ENCODE measurements at places on chromosomes 4 and X. TPM values are rescaled to one million over a fixed set of nuclear protein-coding genes. Genes with fewer than 3 reads are reported as not detected.

DNA sequence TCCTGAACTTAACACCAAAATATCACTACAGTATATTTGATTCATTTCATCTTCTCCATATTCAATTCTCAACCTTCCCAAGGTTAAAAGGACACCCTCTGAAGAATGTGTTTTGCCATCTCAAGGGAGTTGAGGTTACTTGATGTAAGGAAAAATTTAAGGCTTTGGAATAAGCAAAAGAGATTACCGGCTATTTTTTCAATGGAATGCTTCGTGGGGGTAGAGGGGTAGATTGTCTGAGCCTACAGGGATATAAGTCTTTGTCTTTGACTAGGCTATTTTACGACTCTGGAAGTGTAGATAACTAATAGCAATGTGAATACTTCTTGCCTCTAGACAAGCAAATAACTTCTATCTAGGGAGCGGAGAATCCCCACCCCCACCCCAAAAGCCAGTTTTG, 78.2 kb downstream of the BCOR start:
- no peak for DNase-seq

The BMX gene
- 68.9 TPM for total RNA-seq

DNA sequence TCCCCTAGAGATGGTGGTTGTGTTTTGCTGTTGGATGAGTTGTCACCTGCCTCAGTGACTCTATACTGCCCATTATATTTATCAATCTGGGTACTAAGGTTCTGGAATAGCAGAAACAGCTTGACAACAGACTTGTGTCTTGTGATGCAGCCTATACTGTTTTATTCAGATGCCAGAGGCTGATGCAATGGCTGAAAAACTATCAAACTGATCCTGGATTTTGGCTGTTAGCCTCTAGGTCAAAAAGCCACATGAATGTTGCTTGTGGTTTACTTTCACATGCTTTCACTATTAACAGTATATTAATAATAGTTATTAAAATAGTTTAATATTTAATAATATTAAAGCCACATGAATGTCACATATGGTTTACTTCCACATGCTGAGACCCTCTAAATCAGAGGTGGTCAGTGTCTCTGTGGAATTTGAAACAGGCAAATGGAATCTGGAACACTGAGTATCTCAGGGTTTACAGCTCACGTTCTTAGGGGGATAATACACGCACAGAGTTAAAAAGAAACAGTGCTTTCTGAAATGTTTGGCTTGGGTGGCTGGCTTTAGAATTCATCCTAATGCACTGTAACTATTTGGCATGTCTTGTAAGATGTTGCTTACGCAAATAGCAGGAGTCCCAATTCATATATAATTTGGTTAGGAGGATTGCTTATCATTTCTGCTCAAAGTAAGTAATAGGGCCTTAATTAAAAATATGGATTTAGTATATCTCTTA, 82.5 kb upstream of the LCORL start:
- DNase-seq, result no peak

DNA sequence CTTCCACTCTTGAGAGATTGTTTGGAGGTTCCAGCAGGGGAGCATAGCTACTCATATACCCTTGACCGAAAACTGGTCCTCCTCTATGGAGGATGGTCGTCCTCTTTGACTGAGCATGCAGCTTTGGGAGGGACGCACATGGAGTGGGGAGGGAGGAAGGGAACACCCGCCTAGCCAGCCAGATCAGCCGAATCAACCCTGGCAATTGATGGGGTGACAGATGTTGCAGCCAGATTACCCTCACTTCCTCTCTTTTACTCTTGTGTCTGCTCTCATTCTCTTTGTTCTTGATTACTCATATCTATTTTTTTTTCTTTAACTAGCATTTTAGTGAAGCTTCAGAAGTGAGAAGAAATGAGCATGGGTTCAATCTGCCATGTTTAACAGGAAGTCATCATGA, 19.6 kb downstream of the MGST2 start:
- peak; percentile 48 for DNase-seq

DNA sequence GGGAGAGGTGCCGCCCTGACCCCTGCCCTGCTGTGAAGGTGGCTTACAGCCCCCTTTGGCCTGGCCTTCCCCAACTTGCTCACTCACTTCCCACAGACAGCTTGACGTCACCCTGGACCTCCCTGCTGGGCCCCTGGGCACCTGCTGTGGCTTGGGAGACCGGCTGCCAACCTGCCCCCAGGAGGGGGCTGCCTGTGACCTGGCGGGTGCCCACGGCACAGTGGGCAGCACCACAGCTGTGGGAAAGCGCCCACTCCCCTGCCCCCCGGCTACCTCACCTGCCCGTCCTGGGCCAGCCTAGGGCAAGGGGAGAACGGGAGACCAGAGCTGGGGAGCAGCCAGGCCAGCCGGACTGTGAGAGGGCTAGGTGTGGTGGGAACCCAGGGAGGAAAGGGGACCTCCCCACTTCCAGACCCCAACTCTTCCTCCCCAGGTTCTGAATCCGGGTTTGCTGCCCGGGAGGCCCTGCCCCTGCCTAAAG, 2.4 kb upstream of the ZFP92 start:
- DNase-seq, result no peak
